ENCODE measurements at places on chromosomes 16 and 17.

DNA sequence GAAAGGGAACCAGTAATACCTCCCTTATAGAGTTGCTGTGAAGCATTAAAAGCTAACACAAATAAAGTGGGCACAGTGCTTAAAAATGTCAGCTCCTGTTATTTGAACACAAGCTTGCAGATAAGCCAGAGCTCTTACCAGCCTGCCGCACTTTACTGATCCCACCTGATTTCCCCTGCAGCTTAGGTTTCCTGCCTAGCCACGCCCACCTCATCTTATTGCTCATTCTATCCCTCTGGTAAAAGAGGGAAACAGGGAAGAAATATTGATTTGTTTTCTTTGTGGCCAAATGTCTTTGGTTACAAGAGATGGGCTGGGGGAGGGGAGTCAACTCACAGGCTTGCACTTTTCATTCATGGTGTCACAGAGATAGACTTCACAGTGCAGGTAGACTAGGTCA, 9.6 kb upstream of the GP2 start:
- no peak for DNase-seq

DNA sequence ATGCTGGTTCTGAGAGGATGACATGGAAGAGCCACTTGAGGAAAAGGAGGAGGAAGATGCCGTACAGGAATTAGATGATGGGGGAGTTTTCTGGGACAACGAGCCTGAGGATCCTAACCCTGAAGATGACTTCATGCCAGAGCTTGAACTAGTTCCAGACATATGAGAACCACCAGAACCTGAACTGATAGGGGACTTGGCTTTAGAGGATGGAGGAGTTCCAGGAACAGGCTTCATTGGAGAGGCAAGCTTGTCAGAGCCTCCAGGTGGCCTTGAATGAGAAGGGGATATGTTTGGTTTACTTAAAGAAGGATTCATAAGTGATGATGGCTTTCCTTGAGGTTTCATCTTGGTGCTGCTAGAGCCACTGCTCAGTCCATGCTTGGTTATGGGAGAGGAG, 6.9 kb upstream of the FBXL20 start:
- no peak for DNase-seq

DNA sequence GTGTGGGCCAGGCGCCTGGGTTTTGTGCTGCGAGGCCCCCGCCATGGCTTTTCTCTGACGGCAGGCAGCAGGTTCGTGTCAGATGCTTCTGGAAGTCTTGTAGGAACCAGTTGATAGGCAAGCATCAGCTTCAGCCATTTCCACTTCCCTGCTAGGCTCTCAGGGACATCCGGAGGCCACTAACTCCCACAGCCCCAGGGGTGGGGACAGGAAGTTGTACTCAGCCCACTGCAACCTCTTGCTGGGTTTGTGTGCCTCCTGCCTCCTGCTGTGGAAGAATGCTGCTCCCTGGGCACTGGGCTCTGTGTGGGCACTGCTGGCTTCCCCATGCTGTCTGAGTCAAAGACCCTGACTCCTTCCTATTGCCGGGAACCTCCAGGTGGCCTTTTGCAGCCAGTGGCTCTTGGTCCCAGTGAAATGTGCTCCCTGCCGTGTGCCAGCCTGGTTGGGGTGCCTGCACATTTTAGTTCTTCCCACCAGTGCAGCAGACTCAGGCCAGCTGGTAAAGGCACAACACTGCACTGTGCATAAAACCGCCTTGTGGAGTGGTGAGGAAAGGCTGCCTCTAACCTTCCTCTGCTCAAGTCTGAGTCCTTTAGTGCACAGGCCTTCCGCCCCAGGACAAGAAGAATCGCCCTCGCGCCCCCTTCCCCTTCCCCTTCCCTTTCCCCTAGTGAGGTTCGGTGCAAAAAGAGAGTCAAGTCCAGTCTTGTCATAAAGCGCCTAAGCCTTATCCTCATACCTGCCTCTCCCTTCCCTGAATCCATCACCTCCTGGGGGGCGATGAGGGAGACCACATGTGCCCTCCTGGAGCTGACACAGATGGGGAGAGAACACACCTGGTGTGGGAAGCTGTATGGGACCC, 16.6 kb downstream of the LDHD start:
- DNase-seq = peak; percentile 44

DNA sequence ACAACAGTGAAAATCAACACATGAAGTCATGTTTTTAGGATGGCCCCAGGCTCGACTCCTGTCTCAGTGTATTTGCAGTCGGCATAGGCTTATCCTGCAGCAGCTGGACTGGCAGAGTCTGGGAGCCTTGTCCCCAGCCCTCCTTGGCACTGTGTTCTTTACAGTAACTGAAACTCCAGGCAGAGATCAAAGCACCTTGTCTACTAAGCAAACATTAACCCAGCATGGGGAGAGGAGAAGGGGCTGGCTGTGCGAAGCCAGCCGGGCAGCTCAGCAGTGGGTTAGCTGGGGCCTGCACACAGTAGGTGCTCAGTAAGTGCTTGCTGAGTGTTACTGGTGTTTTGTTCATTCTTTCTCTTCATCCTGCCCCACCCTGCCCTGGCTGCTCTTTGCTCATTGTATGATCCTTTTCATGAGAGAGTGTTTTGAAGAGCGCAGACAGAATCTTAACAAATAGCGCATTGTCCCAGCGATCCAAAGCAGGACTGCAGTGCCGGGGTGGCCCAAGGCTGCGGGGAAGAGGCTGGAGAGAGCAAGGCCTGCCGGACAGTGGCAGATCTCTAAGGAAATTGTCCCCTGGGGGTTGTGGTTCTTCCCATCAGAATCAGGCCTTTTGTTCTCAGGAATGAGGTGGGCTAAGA, 23.5 kb upstream of the ITGB4 start:
- DNase-seq = no peak

GRCh38 chr16:67459066-67459860, 21.7 kb downstream of the ATP6V0D1 start:
- no peak for DNase-seq

DNA sequence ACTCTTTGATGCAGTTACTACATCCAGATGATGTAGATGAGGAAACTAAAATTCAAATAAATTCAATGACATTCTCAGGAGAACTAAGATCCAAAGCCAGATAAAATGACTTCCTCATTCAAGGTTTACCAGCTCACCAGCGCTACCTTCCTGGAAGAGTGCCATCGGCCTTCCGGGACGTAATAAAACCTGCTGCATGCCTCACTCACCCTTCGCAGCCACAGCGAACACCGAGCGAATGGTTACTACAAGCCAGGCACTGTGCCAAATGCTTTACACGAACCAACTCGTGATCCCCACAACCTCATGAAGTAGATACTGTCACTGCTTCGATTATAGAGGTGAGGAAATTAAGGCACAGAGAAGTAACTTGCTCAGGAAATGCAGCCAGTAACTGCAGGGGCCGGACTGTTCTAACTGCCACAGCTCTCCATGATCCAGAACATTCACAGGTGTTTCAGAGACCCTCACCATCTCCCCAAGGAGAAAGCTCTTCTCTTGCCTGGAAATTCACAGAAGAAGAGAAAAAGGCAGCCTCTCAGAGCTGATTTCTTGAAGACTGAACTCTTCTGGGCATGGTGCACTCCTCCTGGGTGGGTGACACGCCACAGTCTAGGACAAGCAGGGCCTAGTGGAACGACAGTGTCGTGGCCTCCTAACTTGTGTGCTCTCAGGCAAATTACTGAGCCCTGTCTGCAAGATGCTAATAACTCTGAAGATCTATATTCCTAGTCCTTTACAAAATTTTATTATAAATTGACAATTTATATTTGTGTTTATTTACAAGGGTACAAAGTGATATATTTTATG, 46.8 kb downstream of the HIC1 start:
- DNase-seq = peak; percentile 36

DNA sequence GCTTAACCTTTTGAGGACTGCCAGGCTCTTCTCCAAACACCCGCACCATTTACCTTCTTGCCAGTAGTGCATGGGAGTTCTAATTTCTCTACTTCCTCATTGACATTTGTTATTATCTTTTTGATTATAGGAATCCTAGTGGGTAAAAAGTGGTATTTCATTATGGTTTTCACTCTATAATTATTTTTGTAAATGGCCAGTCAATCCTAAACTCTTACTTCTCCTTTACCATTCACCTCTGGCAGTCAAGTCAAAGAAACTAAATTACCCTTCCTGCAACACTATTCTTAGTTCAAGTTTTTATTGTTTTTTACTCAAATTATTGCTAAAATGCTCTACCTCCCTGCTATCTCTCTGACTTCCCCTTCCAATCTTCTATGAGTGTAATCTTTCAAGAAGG, 29.8 kb upstream of the ANKFY1 start:
- no peak for DNase-seq

DNA sequence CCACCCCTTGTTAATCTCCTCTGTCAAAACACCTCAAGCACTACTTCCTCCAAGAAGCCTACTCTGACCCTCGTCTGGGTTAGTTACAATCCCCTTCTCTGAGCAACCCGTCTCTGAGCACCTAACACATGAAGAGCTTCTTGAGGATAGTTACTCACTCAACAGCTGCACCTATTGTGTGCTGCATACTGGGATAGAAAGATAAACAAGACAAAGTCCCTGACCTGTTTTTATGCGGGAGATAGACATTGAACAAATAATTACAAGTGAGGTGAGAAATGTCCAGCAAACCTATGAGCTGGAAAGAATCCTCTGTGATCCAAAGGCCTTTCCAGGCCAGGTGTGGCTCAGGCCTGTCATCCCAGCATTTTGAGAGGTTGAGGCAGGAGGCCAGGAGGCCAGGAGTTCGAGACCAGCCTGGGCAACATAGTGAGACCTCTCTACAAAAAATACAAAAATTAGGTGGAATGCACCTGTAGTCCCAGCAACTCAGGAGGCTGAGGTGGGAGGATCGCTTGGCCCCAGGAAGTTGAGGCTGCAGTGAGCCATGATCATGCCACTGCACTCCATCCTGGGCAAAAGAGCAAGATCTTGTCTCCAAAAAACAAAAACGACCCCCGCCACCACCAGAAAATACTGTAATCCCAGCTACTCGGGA, 5.5 kb upstream of the ZNF771 start:
- no peak for DNase-seq

DNA sequence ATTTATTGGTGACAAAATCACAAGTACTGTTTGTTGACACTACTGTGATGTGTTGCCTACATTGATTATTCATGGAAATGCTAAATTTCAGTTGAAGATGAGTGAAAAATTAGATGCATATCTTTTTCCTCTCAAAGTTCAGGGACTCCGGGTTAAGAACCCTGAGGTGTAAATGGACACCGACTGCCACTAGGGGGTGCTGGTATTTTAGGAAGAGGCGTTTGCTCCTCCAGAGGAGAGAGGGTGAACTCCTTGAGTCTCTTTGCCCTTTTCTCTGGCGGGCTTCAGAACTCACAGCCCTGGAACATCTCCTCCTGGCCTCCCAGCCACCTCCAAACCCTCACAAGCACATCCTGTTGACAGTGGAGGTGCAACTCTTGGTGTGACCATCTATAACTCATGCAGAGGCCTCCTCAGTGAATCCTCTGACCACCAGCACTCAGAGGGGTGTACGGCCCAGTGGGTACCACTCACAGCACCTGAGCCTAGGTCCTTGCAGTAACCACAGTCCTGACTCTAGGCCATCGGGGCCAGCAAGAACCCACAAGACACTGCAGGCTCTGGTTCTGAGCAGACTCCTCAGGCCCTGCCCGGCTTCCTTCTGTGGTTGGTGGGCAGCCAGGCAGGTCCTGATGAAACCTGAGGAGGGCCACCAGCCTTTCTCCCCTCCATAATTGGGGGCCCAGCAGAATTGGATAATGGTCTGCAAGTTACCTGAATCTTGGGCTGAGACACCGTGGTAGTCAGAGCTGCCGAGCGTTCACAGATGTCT, 26.2 kb upstream of the PIK3R5 start:
- peak; percentile 73 for DNase-seq

DNA sequence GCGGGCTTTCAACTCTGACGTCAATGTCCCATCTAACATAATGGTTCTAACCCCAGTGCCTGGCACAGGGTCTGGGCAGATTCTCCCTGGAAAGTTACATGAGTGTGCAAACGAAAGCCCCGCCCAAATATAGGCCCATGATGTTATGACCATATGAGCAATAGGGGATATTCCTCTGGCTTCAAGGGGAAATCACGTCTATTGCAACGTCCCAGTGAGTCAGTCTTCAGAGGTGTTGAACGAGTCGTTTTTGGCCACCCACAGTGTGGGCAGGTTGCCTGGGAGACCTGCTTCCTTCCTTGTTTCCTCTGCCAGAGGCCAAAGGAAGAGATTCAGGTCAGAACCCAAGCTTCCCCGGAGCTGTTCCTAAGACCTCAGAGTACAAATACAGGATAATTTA, 30.3 kb downstream of the PIK3R5 start:
- peak; percentile 71 for DNase-seq

GRCh38 chr17:79874329-79874981, 35.2 kb upstream of the CBX4 start:
- DNase-seq = peak; percentile 49

DNA sequence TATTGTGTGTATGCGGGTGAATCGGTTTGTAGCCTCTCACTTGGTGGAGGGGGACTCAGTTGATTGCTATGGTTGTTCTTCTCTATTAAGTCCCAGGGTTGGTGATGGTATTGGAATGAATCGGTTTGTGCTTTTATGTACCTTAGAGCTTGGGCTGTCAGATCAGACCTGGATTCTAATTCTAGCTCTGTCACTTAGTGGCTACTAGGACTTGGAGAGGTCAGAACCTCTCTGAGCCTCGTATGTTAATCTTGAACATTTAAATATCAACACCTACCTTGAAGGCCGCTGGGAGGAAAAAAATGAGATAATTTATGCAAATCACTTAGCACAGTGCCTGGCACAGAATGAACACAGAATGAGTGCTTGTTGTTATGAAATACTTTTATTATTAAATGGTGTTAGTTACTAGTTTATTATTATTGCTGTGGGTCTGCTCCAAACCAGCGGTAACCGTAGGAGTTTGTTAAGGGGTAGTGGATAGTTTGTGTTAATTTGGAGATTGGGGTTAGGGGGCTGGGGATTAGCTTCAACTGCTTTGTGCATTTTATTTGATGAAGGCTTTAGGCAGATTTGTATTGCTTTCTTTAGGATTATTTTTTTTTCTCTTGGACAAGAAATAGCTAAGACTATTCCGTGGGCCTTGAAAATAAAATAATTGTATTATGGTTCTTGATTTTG, 3.5 kb downstream of the KDM6B start:
- peak; percentile 33 for DNase-seq

DNA sequence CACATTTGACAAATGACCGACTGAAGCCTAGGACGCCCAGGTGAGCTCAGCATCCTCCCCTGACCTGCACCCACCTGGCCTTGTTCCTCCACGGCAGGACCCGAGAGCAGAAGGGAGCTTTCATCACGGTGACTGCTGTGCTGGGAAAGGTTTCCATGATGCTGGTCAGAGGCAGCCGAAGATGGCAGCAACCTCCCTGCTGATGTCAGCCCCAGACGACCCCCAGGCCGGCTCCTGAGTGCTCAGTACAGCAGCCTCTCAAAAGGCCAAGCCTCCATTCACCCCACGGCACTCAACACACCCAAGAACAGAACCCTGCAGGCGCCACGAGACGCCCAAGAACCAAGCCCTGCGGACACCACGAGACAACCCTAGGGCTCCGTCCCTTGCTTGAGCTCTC, 119.8 kb downstream of the ANKRD11 start:
- no peak for DNase-seq

Data from CD4-positive, alpha-beta T cell treated with Interleukin-12 subunit alpha and Interleukin-12 subunit beta, for 1 hour (primary cell).